ENCODE measurements at places on chromosomes 2 and 18.

DNA sequence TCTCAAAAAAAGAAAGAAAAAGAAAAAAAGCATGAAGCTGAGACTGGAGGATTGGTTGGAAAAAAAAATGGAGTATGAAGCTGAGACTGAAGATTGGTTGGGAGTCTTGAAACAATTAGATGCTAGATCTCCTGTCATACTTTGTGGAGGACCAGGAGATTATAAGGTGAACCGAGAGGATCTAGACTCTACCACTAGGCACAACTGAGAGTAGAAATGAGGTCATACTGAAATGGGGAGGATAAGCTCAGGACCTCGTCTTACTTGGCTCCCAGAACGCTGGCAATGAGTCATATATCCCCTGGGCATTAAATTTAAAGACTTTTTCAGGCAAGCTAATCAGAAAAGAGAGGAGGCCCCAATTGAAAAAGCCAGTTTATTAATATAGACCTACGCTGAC, 3.3 kb upstream of the ORC2 start:
- peak; percentile 43 for DNase-seq

DNA sequence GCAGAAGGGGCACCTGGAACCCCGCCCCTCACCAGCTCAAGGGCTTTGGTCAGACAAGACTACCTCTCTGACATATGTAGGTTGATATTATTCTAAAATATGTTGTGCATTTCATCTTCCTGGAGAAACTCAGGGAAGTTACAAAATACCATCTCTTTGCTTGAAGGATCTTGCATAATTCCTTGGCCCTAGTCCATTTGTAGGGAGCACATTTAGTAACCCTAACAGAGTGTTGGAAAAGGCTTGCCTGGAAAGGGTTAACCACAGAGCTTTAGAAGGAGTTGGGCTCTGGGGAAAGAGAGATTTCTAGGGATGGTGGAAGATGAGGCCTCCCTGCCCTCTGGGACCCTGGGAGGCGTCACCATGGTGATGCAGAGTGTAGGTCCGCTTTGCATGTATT, 143.0 kb upstream of the SLC1A4 start:
- DNase-seq, result no peak

DNA sequence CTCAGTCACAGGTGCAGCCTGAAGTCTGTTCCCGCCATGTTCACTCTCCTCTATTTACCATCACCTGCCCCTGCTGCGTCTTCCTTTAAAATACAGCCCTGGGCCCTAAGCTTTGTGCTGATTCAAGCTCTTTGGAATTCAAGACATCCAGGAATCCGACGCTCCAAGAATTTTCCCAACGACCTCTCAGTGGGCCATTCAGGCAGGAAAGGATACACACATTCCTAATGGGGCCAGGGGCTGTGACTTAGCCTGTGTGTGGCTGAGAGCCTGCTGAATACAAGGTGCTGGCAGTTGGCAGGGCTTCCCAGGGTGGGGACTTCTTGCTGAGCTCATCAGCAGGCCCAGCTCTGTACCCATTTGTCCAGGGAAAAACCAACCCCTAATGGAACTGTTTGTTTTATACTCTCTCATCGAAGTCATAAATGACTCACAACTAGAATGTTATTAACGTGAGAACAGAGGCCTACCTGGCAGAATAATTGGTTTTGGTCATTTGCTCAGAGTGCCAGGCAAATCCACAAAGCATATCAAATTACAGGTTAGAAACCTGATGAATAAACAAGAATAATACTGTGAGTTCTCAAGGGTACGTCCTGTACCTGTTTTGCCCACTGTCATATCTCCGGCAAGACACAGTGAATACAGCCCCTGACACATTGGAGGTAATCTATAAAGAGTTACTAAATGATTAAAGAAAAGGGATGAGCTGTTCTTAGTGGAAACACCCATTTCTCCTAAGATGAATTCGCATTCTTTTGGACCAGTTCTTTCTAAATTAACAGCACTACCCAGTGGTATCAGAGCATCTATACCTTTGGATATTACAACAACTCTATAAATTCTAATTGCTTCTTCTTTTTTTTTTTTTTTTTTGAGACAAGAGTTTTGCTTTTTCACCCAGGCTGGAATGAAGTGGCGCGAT, 12.6 kb upstream of the KCMF1 start:
- DNase-seq, result no peak

DNA sequence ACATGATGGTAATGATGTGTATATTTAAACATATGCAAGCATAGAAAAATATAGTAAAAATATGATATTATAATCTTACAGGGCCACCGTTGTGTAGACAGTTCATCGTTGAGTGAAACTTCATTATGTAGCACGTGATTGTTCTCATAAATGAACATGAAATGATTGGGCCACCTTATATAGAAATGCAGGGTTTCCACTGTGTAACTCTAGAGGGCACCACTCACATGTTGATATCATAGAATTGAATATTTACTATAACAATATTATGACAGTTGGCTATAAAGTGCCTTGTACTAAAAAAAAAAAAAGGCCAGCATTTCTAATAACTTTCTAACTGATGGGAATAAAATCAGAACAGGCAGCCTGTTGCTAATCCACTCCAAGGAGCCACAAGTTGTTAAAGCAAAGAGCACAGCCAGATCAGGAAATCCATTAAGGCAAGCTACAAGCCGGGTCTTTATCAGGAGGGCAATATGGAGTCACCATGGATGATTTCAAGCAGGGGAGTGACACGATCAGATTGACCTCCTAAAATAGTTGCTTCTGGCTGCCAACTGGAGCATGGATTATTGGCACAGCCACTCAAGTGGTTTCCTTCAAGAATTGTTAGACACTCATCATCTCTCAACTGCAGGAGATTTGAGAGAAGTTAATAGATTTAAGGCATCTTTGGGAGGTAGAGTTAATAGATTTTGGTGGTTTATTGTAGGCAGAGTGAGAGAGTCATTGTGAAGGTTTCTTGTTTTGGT, 16.7 kb downstream of the IL1F10 start:
- peak; percentile 40 for DNase-seq

DNA sequence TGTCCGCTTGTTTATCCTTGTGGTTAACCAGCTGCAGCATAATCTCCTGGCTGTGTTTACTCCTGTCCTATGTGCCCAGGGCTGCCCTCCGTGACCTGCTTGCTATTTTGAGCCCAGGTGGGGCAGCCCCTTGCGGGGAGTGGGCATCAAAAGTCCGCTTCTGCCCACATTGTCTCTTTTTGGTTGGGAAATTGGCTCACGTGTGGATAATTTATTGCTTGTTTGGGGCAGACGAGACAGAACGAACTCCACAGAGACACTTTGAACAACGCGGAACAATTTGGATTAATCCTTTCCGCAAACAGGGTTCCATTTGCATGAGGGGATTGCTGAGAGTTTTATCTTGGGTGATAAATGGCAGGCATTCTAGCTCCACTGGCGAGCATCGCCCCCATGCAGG, 8.1 kb upstream of the CXCR4 start:
- no peak for DNase-seq

- no peak for DNase-seq
These were observed 38.5 kb downstream of the SPRED2 start for GRCh38 chr2:65393743-65394422.

DNA sequence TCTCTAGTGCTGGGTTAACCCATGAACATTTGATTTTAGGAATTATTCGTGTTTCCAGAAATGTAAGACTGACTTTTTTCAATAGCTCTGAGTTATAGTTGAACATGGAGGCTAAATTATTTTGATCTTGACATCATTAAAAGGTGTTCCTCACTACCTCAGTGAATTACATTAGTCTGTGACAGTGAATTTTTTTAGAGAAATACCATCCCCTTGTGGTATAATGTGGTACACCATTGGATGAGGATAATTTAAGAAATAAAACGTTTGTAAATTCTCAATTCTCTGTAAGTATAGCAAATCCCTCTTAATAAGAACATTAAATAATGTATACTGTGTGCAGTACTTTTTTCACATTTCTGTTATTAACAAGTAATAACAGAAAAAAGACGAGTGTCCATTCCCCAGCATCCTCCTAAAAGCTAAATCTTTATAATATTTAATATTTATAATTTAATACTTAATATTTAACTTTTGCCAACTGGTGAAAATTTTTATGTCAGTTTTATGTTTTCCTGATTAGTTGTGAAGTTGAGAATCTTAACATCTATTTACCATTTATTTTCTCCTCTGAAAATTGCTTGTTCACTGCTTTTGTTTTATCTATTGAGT, 70.3 kb upstream of the CWC22 start:
- no peak for DNase-seq

DNA sequence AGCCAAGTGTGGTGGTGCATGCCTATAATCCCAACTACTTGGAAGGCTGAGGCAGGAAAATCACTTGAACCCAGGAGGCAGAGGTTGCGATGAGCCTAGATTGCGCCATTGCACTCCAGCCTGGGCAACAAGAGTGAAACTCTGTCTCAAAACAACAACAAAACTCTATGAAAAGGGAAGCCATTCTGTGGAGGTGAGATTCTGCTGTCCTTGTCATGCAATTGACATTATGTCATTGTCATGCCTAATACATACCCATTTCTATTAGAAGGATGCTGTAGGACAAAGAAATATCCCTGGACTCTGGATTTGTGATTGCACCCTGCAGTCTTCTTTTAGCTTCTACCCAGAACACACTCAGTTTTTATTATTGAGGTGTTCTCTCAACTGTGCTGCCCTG, 8.6 kb downstream of the RASGRP3 start:
- DNase-seq, result no peak

GRCh38 chr2:102358496-102358895, 2.9 kb downstream of the IL18R1 start:
- DNase-seq, result peak; percentile 51

GRCh38 chr2:165804719-165805118, 10.7 kb upstream of the GALNT3 start:
- no peak for DNase-seq
